ENCODE measurements at places on chromosomes 11 and 22.
A peak's percentile ranks its signal among the peaks of the same experiment; 100 is the strongest.

DNA sequence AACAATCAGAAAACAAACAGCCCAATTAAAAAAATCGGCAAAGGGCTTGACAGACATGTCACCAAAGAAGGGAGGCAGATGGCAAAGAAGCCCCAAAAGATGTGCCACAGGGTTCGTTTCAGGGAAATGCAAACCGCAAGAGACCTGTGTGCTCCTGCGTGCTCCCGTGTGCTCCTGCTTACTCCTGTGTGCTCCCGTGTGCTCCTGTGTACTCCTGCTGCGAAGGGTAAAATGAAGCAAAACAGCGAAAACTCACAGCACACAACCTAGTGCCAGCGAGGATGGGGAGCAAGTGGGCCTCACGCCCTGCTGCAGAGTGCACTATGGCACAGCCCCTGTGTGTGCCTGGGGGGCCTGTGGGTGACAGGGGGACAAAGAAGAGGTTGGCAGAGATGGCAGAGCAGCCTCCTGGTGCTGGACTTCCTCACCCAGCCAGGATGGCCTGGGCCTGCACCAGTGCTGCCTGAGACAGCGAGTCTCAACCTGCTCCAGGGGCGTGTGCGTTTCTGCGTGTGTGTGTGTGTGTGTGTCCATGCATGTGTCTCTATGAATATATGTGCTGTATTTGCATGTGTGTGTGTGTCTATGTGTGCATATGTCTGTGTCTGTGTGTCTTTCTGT is 14.0 kb downstream of the ASCL2 start:
- no peak for DNase-seq

DNA sequence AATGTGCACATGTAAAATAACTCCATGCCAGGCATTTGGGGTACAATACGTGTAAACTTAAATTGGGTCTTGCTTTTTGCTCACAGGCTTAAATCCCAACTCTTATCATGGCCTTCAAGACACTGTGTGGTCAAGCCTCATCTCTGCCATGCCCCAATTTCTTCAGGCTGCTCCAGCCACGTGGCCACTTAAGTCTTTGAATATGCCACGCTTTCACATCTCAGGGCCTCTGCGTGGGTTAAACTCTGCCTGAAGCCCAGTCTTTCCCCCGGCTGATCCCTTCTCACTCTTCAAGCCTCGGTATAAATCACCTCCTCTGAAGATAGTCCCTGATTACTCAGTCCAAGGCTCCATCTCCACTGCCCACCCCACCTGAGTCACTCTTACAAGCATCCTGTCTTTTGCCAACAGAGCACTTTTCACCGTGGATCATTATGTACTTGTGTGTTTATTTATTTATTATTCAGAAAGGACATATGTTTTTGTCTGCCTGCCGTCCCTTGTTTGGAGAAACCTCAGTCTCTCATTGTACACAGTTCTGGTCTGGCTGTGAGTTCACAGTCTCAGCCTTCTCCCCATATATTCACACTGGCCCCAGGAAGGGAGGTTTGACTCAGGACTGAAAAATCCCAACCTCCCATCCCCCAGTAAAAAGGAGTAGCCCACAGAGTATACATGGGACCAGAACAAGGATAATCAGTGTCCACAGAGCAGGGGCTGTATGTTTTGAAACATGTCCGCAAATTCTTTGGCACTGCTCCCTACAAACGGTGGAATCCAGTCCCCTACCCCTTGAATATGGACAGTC is 344.7 kb downstream of the MN1 start:
- DNase-seq, result peak; percentile 59

DNA sequence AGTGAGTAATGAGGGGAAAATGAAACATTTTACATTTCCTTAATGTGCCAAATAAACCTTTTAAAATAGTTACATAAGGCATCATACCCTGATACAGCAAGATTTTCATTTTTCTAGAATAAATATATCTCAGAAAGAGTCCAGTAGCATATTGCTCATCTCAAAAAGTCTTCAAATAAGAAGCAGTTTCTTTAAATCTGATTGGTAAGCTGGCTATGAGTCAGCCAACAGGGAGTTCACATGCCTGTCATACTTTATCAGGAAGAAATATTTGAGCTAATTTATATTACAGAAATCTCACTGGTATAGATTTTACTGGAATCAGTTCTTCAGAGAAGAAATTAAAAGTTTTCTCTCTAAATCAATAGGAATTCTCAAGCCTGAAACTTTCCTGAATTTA is 258.1 kb downstream of the C11orf87 start:
- DNase-seq, result no peak

DNA sequence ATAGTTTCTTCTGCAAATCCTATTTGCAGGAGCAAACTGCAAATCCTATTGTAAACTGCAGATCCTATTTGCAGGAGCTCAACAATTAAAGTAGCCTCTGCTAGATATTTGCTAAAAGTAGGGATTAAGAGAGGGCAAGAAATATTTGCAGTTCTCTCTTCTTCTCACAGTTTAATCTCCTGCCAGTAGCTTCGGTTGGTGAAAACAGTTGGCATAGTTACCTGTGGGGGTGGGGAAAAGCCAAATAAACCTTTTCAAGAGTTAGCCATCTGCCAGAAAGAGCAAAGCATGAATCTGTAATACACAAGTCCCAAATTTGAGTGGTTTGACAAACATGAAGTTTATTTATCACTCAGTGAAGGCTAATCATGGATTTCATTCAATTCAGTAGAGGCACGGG is 942.5 kb downstream of the JRKL start:
- no peak for DNase-seq

- peak; percentile 29 for DNase-seq
Measured at GRCh38 chr11:27696961-27697360, 3.3 kb downstream of the BDNF start.

DNA sequence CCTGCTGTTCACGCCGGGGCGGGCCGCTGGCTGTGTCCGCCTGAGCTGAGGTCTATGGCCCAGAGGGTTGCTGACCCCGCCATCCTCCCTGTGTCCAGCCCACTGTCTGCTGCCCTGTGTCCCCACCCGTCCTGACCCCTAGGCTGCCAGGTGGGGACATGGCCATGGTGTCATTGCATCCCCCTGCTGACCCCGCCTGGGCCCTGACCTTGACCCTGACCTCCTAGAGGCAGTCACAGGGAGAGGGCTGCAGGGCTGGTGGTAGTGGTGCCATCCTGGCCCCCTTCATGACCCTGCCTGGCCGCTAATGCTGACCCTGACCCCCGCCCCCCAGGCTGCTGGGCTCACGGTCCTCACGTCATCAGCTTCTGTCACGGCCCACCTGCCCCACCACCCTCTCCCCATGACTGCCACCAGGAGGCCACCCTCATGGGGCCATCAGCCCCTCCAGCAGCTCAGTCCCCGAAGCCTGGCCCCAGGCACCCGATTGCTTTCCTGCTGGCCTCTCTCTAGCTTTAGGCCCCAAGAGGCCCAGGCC is 285.9 kb downstream of the BRD1 start:
- no peak for DNase-seq

GRCh38 chr11:40037005-40037404 is 1422.4 kb downstream of the LRRC4C start:
- DNase-seq, result no peak

DNA sequence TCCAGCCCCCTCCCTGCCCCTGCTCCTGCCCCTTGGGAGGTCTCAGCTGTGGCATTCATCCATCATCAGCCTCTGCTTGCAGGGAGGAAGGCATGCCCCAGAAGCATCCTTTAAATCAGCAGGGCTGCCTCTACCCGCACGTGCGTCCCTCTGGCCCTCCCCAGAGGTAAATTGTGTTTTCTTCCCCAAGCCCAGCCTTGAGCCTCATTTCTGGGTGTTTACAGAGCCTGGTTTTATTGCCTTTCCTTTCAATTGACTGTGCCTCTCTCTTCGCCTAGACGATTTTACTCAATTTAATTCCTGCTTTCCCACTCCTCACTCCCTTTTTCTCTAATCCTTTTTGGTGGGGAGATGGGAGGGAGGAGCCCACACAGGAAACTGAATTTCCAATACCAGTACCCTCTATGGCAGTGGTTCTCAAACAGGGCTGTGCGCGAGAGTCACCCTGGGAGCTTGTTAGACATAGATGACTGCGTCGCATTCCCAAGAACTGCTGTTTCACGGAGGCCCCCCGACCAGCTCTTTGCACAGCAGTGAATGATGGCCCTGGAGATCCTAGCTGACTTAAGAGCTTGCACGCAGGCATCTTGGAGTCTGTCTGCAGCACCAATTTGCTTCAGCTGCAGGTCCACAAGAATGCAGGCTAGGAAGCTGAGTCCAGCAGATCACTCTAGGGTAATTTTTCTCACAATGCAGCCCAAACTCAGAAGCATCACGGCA is 15.1 kb upstream of the OAF start:
- DNase-seq, result no peak

- no peak for DNase-seq
Measured at GRCh38 chr11:35907648-35908431, 36.0 kb upstream of the LDLRAD3 start.

DNA sequence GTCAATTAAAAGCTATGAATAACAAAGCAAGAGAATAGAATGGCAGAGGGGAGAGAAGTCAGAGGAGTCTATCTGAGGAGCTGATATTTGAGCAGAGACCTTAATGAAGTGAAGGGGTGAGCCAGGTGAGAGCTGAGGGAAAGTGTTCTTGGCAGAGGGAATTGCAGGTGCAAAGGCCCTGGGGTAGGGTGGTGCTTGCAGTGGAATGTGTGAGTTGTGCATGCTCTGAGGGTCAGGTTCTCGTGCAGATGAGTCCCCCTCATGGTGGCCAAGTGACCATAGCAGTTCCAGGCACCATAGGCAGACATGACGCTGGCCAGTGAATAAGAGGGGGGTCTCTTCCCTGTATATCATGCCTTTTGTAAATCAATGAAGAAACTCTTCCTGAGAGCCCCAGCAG is 58.9 kb upstream of the ALX4 start:
- DNase-seq, result no peak

GRCh38 chr11:115384236-115384635 is 120.0 kb downstream of the CADM1 start:
- DNase-seq, result no peak

GRCh38 chr11:65402790-65403189 is 16.4 kb downstream of the FRMD8 start:
- no peak for DNase-seq

DNA sequence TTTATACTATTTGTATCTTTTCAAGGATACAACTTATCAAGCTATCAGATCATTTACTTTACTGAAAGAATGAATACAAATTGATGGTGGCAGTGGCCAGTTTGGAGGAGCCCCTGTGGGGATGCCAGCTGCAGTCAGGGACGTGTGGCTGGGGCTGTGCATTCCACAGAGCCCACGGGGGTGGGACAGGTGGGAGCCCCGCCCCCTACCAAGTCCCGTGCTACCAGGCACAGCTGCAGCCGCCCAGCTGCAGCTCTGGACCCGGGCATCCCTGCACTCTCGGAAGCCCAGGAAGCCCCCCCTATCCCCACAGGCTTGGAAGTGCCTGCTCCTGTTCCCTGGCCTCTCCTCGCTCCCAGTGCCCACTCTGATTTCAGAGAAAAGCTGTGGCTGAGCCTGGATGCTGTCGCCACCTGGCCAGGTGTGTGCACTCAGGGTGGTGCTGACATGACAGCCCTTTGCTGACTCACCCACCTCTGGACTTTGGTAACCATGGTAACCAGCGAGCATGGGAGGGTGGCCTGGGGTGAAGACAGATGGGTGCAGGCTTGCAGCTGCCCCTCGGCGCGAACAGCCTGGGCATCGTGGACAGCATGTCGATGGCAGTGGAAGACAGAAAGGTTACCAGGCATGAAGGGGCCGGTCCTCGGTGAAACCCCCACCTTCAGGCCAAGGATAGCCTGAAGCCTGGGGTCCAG is 138.1 kb downstream of the SBF2 start:
- DNase-seq, result no peak

DNA sequence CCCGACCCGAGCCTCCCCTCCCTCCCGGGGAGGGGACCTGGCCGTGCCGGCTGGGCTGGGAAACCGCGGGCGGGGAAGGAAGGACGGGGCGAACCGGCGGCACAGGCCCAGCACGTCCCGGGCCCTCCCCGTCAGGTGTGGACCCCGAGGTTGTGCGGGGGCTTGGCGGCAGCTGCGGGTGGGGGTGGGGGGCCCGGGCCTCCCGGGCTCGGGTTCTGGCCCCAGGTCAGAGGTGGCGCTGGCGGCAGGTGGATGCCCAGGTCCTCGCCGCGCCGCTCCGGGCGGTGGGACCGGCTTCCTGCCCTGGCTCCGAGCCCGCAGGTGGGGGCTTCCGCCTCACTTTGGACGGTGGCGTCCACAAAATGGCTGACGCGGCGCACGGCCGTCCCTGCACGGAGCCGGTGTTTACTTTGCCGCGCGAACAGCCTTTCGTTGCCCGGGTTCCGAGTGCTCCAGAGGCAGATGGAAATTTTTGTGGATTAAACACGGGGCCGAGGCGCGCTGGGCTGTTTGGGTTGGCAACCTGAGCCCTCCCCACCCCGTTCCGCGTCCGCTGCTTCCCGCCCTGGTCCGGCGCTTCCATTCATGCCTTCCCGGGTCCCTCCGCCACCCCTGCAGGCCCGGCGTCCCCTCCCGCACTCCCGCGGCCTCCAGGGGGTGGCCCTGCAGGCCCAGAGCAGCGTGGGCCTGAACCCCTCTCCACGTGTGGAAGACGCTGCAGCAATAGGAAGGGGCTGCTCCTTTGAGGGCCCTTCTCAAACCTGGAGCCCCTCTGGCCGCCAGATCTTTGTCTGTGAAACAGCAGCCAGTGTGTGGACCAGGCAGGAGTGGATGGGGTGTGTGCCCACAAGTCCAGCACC is 92.0 kb upstream of the KCNQ1OT1 start:
- no peak for DNase-seq

DNA sequence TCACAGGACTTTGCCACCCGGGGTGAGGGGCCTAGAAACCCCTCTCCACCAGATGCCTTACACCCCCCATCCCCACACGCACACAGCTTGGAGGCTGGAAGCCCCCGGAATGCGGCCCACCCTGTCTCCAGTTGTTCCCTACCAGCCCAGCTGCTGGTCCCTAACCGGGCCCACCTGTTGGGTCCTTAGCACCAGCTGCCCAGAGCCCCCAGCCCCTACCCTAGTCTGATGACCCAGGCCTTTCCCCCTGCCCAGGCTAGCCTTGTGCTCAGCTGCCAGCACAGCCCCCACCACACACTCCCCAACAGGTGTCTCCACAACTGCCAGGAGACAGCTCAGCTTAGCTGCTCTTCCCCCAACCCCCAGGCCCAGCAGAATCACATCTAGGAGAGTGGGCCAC is 67.1 kb downstream of the CDKN1C start:
- DNase-seq, result no peak

DNA sequence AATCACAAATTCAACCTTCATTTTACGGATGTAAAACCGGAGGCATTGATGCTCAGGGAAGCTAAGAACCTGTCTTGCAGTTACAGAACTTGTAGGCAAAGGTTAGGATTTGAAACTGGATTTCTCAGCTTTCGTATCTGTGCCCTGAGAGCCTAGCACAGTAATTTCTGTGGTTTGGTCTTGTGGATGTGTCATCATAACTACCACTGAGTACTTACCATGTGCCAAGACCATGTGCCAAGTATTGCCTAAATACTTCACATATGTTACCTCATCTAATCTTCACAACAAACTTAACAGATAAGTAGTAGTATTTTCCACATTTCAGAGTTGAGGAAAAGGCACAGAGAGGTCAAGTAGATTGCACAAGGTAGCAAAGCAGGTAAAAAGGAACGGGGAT is 140.7 kb downstream of the NXPE2 start:
- DNase-seq, result no peak

DNA sequence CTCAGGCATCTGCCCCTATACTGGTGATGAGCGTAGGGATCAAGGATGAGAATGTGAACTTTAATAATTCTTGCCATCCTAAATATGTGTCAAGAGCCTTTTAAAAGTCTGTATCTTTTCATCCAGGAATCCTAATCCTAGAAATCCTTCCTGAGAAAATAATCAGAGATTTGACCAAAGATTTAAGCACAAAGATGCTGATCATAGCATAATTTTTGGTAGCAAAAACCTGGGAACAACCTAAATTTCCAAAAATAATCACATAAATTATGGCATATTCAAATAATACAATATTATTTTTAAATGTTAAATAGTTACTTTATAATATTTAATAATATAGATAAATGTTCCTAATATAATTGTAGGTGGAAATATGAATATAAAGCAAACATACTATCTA is 76.1 kb downstream of the SERGEF start:
- DNase-seq, result no peak

Measured in ACHN (cell line).